ENCODE measurements at places on chromosomes 6 and 20.

- no peak for DNase-seq
Measured at GRCh38 chr6:37056439-37057127, 51.1 kb downstream of the FGD2 start.

GRCh38 chr6:13466304-13467215 is 20.8 kb downstream of the GFOD1 start:
- no peak for DNase-seq

DNA sequence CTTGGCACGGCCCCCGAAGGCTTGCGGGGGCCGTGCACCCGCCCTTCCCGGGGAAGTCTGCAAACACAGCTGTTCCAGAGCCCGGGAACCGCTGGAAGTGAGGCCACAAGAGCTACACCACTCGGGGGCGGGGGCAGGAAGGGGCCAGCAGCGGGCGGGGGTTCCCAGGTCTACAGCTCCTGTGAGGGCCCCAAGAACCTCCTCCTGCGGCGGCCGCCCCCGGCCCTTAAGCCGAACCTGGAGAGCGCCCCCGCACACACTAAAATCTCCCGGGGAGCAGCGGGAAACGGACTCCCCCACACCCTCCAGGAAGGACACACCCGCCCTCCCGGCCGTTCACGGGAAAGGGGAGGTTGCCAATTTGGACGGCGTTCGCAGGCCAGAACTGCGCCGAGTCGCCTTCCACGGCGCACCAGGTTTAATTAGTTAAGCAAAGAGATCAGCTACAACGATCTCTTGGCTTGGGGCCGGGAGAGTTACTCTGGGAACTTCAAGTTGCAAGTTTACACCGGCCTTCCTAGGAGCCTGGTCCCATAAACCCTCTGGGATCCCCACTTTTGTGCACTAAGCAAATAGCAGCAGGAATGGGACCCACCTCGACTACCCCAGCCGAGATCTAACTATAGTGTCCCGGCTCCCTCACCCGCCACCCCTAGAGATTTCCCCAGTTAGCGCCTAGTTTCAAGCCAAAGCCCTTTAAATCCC is 1.7 kb downstream of the JAG1 start:
- no peak for DNase-seq

GRCh38 chr20:48008850-48009515 is 223.7 kb upstream of the SULF2 start:
- no peak for DNase-seq

- no peak for DNase-seq
Measured at GRCh38 chr20:13694420-13695150, 55.9 kb upstream of the TASP1 start.
